ENCODE measurements at places on chromosomes 3 and 15.

DNA sequence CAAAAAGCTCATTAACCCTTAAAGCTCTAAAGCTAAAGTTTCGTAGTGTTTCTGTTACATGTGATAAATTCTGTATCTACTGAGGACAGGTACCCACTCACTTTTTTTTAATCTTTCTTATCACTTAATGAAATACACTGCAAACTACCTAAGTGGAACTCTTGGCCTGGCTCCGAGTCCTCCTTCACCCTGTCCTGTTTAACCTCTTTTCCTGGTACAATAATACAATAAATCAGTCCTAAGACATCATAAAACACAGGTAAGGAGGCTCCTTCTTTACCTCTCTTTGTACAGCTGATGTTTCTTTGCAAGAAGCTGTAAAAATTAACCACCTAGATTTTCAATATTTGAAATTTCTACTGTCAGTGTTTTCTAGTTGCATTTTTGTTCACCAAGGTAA lies 15.8 kb downstream of the SEMA6D start:
- DNase-seq: no peak

- DNase-seq: no peak
Observed at GRCh38 chr3:133238015-133238414, 161.8 kb upstream of the BFSP2 start.

- DNase-seq: no peak
Observed at GRCh38 chr3:127389420-127389819, 101.6 kb upstream of the PRR20G start.

DNA sequence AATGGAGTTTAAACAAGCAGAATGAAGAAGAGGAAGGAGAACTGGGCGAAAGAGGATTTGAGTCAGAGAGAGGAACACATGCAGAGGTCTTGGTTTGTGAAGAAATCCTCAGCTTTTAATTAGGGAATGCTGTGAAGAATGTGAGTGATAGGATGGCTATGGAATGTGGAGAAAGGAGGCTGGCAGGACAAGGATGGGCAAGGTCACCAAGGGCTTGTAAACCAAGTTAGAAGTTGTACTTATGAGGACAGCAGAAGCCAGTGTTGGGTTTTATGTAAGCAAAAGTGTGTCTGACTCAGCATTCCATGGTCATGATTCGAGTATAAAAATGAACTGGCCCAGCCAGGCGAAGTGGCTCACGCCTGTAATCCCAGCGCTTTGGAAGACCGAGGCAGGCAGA lies 60.0 kb upstream of the IL12A start:
- DNase-seq: no peak

- DNase-seq: no peak
Observed at GRCh38 chr15:59321000-59321689, 51.5 kb downstream of the MYO1E start.

DNA sequence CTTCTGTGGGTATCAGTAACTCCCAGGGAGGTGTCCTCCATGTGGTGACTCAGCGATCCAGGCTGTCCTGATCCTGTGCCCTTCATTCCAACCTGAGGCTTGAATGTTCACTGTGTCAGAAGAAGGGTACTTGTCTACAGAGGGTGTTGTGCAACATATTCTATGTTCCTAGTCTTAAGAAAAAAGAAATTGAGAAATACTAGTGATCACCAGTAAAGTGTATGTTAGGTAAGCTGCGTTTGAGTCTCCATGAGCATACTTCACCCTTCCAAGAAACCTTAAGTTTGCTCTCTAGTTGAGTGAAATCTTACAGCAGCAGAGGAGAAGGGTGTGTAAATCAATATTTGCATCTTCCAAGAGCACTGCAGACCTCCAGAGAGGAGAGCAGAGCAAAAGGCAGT lies 122.2 kb upstream of the SLC24A5 start:
- no peak for DNase-seq

- DNase-seq: no peak
Observed at GRCh38 chr15:34850121-34850520, 54.8 kb upstream of the ACTC1 start.
